Stimulated activated CD4-positive, alpha-beta T cell treated with anti-CD3 and anti-CD28 coated beads, Interleukin-4, amount 100 ng/mL, for 4 hours (primary cell): ENCODE measurements at places on chromosomes 7 and 10.
A peak's percentile ranks its signal among the peaks of the same experiment; 100 is the strongest.

- DNase-seq, result no peak
Measured at GRCh38 chr10:44756216-44756615, 154.9 kb upstream of the TMEM72 start.

DNA sequence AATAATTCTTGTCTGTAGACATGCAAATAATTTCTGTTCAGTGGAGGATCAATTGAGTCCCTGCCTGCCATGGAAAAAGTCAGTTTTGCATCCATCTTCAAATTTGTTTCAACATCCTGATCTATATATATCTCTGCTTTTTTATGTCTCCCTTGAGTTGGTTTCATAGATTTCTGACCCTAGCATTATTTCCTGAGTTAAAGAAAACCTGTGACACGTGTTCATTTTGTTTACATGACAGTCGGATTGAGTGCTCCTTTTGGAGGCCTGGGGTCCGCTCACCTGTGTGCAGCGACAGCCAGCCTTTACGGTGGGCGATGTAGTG, 674 bp downstream of the MRPS24 start:
- DNase-seq, result no peak

GRCh38 chr10:71033396-71033980, 145.1 kb upstream of the PCBD1 start:
- DNase-seq, result no peak

- DNase-seq, result no peak
Measured at GRCh38 chr7:17660116-17660515, 280.2 kb downstream of the SNX13 start.

DNA sequence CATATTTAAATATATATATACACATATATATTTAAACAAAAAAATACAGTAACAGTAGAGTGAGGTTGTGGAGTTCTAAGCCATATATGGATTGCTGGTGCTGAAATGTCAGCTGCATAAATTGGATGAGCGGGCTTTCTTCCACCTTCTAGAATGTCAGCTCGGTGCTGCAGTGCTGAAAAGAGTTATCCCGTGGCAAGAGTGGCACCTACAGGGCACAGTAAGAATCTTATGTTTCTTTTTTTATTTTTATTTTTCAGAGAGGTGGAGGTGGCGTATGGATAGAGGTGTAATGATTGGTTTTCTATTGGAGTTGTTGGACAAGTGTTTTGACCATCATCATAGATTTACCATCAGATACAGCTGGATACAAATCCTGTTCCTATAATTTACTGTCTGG, 86.2 kb upstream of the DYNC1I1 start:
- DNase-seq, result no peak

GRCh38 chr7:3517344-3517743, 216.3 kb downstream of the SDK1 start:
- DNase-seq, result no peak

- DNase-seq, result no peak
Measured at GRCh38 chr10:34001087-34001580, 666.7 kb upstream of the NRP1 start.

DNA sequence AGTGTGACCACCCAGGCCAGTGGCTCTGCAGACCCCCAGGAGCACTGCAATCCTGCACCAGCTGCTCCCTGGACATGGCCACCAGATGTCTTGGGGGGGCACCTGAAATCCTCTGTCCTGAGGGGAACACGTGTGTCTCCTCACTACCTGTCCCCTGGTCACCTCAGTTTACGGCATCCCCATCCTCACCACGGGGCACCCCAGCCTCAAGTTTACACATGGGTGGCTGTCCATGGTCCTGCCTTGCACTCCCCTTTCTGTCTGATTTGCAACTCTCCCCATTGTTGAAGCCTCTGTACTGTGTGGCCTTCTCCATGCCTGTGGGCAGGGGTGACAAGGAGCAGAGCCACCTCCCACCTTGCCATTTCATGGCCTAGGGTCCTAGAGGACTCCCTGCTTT, 67.2 kb downstream of the RAMP3 start:
- DNase-seq, result no peak

GRCh38 chr7:5387711-5388245, 35.9 kb downstream of the TNRC18 start:
- no peak for DNase-seq

DNA sequence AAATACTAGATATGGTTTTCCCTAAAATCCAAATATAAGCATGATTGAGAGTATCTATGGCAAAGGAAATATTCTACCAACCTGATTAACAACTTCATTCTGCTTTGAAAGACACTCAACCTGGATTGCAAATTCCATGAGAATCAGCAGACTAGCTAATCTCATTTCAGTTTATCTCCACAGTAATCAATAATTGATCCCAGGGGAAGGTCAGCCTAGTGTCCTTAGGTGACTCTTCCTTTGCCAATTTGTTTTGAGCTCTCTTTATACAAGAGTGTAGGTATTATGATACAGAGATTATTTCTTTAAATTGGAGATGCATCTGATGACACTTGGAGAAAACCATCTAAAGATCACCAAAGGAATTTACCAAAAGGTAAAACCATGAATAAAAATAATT, 100.3 kb downstream of the GRM8 start:
- no peak for DNase-seq

GRCh38 chr10:51585742-51586141, 113.7 kb downstream of the CSTF2T start:
- DNase-seq, result no peak

DNA sequence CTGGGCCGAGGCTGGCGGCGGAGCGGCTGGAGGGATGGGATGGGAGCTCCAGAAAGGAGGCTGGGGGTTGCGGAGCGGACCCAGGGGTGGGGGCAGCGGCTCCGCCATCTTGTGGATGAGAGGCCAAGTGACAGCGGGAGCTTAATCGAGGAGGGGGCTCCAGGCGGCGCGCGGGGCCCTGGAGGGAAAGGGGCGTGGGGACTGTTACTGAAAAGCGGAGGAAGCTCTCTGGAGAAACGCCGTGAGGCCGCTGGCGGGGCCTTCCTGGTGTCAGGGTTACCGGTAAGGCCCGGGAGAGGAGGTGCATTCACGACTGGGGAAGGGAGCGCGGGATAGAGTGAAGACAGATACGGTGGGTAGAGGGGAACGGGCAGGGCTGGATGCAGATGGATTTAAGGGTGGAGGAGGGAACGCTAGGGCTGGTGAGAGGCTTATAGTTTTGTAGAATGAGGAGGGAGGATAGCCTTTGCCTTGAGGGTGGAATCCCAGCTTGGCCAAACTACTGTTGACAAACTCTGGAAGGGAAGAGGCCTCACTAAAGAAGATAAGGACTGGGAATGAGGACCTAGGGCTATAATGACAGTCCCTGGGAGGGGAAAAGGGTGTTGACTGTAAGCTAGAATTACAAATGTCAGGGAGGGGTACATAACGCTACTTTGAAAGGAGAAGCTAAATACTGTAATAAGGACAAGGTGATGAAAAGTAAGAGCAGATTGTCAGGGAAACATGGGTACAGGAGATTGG, 535 bp downstream of the BTRC start:
- DNase-seq, result peak; percentile 41

DNA sequence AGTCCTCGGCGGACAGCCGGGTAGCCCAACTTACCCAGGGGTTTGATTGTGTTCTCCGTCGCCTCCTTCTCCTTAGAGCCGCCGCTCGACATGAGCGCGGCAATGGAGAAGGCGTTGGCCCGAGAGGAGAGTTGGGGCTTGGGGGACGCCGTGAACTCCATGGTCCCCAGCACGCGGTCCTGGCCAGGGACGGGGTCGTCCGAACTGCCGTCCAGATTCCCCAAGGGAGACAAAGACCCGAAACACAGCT, 515 bp downstream of the TBX20 start:
- DNase-seq, result no peak

DNA sequence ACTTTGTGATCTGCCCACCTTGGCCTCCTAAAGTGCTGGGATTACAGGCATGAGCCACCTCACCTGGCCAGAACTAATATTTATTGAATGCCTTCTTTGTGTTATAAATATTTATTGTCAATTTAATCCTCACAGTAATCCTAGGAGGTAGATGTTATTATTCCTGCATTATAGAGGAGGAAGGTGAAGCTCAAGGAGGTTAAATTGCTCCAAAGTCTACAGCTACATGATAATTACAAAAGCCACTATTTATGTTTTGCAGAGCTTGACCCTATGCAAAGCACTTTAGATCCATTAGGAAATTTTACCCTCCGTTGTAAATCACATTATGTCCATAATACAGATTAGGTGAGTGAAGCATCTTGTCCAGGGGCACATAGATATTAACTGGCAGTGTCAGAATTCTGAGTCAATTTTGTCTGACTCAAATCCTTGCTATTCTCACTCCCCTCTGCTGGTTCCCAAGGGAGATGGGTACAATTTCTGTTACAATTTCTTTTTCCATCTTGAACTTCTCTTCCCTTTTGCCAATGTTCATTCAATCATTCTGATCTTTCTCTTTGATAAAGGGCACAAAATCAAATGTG, 25.7 kb upstream of the CDK14 start:
- no peak for DNase-seq

- DNase-seq, result no peak
Measured at GRCh38 chr7:33559324-33559710, 346.0 kb upstream of the BMPER start.

GRCh38 chr7:148433521-148434180, 156.9 kb upstream of the C7orf33 start:
- DNase-seq, result no peak

GRCh38 chr10:14240253-14241189, 90.2 kb downstream of the FRMD4A start:
- no peak for DNase-seq

DNA sequence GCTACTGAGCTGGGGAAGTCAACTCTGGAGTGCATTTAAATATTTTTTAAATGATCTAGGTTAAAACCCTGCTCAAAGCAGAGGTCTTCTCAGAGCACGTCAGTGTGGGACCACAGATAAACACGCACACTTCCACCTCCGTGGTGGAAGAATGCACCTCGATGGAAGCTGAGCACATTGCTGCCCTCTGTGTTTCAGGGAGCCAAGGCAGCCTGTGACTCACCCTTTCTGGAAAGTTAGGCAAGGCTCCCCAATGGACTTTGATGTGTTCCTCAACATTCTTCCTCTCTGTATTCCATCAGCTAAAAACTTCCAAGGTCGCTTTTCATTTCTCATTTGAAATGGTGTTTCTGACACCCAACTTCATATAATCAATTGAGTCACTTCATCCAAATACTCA, 170.8 kb upstream of the KMT2E start:
- DNase-seq, result no peak

GRCh38 chr7:152103066-152103465, 77.6 kb downstream of the GALNT11 start:
- no peak for DNase-seq

DNA sequence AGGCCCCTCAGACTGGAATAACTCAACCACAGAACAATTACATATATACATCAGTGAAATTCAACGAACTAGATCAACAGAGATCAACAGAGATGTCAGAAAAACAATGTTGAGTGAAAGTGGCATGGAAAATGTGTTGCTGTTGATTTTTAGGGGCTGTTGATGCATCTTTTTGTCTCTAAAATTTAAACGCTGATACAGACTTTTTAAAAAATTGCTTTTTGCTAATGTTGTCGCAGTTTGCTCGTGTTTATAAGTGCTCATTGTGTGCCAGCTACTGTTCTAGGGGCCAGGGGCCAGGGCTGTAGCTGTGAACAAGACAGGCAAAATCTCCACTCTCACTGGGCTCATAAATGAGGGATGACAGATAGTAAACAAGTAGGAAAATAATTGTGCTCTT, 18.3 kb downstream of the TMEM248 start:
- no peak for DNase-seq

DNA sequence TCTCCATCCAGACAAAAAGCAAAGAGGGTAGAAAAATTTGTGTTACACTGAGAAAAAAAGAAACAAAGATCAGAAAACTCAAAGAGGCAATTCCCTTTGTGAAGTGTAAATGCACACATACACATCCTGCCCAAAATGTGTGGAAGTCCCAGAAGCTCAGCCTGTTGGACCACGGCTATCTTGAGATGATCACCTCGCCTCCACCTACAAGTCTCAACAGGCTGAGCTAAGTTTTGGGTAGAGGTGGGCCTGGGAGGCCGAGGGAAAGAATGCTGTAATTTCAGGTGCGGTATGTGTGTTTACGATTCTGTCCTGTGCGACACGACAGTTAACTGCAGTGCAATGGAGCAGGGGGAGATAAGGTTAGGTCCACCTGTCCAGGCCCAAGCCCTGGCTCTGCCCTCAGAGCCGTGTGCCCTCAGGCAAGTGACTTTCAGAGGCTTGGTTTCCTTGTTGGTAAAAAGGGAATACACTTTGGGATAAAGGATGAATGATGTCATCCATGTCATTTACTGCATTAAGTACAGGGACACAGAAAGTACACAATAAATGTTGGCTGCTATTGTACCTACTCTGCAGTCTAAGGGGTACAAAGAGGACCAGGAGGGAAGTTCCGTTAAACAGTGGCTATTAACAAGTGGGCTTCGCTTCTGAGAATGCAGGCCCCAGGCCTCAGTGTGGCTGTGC, 67.3 kb downstream of the AFAP1L2 start:
- DNase-seq, result no peak

DNA sequence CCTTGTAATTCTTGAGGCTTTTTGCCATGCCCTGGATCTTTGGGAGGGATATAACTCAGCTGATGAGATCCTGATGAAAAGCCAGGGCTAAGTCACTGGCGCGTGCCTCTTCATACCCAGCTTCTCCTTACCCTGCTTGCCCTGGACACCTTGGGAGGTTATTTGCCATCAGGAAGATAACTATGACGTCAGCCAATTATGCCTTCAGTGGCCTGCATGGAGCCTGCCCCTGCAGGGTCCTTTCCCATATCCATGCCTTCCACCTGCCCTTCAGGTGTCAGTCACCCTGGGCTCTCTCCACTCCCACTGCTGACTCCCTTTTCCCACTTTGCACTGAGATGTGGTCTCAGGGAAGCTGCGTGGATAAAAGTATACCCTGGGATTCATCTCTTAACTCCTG, 520.1 kb downstream of the SORCS3 start:
- no peak for DNase-seq

DNA sequence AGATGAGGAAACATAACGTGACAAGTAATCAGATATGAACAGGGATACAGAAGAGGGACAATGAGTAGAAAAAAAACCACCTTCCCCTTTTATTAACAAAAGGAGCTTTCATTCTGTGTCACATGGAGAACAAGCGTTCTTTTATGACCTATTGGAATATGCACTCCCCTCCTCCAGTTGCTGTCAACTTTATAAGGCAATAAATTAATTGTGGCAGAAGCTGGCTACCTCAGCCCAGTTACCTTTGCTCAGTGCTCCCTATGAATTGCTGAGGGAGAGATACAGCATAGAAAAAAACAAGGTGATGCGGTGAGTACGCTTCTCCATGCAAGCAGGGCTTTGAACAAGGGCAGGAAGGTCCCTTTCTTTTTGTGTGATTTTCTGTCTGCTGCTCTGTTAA, at the start of gene MGAM2:
Gene MGAM2, plus strand, starts transcription at position 220 of the 400 bp plus-strand sequence. CDS start 5,156 bp downstream, outside the sequence.
- DNase-seq, result no peak
